MG63 (cell line): ENCODE measurements at places on chromosomes 3 and 15. TPM values are rescaled to one million over a fixed set of nuclear protein-coding genes. Genes with fewer than 3 reads are reported as not detected.

Gene INSYN1
- total RNA-seq = 15.2 and 21.2 TPM in 2 replicates

Gene STRIT1
- not detected in 2 replicates for total RNA-seq

Gene CFAP100
- not detected in 2 replicates for total RNA-seq

Gene DAZL
- total RNA-seq = not detected in 2 replicates

Gene ADAMTS17
- total RNA-seq = 3.8 TPM in 1 of 2 replicates, not detected in the other
